ENCODE measurements at places on chromosomes 2 and 18.
A peak's percentile ranks its signal among the peaks of the same experiment; 100 is the strongest.

- DNase-seq: no peak
Measured at GRCh38 chr2:106839849-106840595, 45.9 kb downstream of the ST6GAL2 start.

GRCh38 chr18:63949068-63949737, at the start of gene HMSD:
HMSD (plus strand) TSS chr18:63949301; CDS start chr18:63953456, 4,155 bp downstream.
- peak; percentile 80 for DNase-seq

DNA sequence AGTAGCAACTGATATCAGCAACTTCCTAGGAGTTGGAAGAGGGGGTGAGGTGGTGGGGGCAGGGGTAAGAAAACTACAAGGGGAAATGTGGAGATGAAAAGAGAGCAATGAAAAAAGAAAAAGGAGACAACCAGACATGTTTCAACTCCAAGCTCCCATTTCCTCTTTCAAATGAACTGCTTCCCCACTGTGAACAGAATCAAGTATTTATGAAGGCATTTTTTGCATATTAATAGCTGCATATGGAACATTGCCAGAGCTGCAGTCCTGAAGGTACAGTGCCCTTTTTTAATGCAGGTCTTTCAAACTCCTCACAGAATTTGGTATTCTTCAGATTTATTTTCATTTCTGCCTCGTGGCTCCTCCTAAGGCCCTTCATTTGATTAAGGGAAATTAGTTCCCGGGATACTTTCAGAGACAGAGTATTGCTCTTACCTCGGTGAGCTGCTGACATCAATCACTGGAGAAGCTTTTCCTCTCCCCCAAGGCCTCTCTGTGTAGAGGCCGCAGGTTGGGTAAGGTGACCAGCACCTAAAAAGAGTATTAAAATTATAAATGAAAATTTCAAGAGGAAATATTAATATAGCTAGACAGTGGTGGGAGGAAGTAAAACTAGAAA, 68.4 kb downstream of the KIAA2012 start:
- DNase-seq: no peak

DNA sequence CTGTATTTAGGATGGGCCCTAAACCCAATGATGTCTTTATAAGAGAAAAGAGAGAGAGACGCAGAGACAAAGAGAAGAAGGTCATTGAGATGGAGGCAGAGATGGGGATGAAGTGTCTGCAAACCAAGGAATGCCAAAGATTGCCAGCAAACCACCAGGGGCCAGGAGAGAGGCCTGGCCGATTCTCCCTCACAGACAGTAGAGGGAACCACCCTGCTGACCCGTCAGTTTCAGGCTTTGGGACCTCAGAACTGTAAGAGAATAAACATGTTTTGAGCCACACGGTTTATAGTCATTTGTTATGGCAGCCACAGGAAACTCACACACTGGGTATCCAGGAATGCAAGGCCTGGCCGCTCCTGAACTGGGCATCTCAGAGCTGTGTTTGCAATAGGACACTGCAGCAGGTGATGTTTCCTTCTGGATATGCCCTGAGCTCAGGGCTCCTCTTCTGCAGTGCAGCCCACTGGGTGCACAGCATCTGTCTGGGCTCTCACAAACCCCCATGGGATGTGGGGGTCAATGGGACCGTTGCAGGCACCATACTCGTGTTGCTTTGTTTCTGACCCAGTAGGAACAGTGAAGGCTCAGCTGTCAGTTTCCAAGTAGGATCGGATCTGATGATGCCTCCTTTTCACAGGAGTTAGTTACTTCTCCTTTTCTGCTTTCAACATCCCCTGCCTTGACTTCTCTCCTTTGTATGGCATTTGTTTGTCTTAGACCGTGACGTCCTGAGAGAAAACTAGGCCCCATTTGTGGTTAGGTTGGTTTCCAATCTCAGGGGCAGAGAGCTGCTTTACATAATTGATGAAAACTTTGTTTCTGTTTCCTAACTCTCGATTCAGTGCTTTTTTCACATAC, 20.8 kb downstream of the PTPN18 start:
- no peak for DNase-seq

GRCh38 chr2:127421871-127422558, 3.8 kb downstream of the PROC start:
- no peak for DNase-seq

DNA sequence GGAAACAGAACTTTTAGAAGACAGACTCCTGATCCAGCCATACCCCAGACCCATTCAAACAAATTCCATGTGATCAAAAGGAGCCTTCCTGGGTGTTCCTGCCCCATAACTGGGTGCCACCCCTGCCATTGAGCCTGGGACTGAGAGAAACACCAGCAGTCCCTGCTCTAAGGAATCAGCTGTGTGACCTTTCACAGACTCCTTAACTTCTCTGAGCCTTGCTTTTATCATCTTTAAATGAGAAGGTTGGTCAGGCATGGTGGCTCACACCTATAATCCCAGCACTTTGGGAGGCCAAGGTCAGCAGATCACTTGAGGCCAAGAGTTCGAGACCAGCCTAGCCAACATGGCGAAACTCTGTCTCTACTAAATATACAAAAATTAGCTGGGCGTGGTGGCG, 20.6 kb downstream of the CIDEA start:
- DNase-seq: no peak

DNA sequence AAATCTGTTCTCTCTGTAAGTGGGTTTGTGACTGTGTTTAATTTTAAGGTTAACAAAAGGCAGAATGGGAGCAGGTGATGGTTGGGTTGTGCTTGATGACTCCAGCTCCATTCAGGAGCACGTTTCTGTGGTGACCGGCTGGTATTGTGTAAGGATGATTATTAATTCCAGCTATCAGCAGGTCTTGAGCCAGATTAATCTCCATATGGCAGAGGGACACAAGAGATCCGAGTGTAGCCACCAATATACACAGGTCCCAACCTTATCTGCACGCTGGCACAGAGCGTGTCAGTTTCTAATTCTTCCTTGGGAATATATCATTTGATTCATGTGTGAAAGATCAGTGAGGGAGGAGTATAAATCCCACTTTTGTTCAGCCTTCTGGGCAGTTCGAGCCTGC, 199.0 kb upstream of the DCC start:
- no peak for DNase-seq
